ENCODE measurements at places on chromosomes 6 and 20.

DNA sequence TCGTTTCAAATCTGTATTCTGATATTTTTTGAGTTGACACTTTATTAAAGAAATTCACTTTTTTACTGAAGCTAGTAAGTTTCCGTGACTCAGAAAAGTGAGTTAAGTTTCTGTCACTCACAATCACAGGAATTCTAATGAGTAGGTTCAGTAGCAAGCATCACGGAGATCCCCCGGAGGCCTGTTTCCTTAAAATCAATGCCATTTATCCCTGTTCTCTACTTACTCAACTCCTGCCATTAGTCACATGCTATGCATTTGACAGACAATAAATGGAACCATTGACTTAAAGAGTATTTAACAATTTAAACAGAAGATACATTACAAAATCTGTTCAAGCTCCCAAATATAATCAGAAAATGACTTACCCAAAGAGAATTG, 9.1 kb downstream of the SLC18B1 start:
- DNase-seq: no peak

DNA sequence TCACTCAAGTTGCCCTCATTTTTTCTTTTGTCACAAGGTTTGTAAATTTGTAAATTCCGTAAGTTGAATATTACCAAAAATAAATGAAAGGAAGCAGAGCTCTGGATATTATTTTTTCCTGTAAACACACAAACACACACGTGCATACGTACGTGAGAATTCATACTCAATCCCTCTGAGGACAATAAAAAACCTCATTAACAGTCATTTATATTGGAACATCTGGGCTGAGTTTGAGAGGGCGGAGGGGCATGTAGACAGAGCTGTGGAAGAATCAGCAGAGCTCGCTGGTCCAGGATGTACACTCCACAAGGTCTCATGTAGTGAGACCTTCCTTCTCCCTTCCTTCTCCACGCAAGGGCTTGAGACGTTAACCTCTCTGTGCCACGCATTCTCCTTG, 24.2 kb upstream of the DOK5 start:
- no peak for DNase-seq

DNA sequence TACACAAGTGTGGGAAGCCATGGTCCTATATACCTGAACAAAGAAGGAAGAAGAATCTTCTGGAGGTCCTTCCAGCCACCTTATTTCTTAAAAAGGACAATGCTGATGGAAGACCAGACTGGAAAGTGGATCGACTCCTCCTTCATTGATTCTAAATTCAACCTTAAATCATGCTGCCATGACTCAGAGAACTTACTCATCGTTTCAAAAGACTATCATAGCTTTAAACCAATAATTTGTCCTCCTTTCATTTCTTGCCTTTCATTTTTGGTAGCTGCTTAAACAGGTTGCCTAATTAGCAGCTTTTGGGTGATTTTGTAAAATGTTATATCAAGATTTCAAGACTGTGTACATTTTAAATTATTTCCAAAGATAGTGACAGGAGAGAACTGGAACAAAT, 60.8 kb downstream of the RTN4IP1 start:
- DNase-seq: no peak

DNA sequence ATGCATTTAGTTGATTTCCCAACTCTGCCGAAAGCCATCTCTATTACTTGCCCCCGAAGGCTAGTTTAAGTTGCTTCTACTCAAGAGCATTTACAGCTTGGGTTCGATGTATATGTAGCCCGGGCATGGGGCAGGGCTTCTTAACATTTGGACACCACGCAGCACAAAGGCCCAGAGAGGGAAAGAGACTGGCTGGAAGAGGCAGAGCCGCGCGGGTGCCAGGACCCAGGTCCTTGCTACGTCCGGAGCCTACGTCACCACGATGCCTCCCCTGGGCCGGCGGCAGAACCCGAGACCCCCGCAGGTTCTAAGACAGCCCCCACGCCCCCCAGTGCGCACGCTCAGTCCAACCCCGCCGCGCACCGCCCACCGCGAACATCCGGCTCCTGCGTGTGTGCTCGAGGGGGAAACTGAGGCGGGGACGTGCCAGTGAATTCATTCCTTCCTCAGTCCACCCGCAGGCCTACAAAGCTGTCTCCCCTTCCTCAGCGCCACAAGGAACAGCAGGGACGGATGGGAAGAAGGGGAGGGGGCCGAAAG, 367 bp upstream of the PCIF1 start:
- DNase-seq: no peak

DNA sequence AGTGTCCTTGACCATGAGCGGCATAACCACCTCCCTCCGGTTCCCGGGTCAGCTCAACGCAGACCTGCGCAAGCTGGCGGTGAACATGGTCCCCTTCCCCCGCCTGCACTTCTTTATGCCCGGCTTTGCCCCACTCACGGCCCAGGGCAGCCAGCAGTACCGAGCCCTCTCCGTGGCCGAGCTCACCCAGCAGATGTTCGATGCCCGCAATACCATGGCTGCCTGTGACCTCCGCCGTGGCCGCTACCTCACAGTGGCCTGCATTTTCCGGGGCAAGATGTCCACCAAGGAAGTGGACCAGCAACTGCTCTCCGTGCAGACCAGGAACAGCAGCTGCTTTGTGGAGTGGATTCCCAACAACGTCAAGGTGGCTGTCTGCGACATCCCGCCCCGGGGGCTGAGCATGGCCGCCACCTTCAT, 4.9 kb downstream of the TUBB1 start:
- no peak for DNase-seq

- DNase-seq: no peak
Observed at GRCh38 chr6:118869350-118869749, 24.6 kb upstream of the ASF1A start.

DNA sequence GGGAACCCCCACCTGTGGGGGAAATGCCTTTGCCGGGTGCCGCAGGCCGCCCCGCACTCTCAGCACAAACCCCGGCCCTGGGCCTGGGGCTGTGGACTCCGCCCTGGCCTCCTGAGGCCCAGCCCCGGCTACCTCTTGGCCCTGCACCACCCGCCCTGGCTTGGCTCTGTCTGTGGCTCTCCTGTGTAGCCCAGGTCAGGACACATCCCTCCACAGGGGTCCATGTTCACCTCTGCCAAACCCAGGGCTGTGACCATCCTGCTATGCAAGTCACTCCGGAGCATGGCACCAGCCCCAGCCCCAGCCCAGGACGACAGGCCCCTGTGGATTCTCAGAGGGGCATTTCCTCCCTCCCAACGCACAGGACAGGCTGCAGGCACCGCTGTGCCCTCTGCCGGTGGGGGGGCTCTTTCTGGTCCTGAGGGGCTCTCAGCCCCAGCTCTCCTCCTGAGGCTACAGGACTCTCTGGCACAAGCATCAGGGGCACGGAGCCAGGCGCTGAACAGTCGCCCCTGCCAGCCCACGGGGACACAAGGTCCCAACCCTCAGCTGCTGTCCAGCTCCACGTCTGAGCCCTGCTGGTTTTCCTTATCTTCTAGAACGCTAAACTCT, 45.7 kb downstream of the TAF4 start:
- DNase-seq: no peak

- DNase-seq: no peak
Observed at GRCh38 chr6:133741375-133741861, 147.5 kb upstream of the TCF21 start.

GRCh38 chr6:139588076-139588639, 213.7 kb upstream of the CITED2 start:
- no peak for DNase-seq

DNA sequence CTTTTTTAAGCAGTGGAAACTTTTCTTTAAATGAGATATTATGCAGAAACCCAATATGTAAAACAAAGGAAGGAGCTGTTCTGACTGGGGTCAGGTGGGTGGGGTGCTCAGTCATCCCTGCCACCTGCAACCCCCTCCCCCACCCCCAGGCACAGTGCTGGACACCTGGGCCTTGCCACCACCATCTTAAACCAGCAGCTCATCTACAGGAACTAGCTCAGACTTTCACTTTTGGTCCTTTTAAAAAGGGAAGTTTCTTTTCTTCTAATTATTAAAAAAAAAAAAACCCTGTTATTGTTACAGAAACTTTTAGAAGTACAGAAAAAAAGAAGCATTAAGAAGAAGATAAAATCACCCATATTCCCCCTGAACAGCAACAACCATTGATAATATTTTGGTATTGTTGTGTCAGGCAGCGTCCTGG, 37.1 kb downstream of the PPP1R16B start:
- DNase-seq: no peak

GRCh38 chr20:57930351-57930750, 220.5 kb upstream of the PMEPA1 start:
- no peak for DNase-seq

DNA sequence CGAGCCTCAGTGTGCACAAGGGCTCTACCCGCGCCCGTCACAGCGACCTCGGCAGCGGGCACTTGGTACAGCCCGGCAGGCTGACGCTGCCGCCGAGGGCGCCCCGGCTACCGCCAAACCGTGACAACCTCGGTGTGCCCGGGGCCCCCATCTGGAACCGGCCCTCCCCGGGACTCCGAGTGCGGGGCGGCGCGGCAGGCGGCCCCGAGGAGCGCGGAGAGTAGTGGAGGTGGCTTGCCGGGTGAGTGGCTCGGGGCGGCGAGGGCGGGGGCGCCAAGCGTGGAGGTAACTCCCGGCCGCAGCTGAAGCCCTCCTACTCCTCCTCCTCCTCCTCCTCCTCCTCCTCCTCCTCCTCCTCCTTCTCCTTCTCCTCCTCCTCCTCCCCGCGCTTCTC, at the start of gene ISM1:
Gene ISM1 (plus strand): TSS at position 371 of the 394 bp plus-strand sequence. CDS start 503 bp downstream, outside the sequence.
- no peak for DNase-seq

DNA sequence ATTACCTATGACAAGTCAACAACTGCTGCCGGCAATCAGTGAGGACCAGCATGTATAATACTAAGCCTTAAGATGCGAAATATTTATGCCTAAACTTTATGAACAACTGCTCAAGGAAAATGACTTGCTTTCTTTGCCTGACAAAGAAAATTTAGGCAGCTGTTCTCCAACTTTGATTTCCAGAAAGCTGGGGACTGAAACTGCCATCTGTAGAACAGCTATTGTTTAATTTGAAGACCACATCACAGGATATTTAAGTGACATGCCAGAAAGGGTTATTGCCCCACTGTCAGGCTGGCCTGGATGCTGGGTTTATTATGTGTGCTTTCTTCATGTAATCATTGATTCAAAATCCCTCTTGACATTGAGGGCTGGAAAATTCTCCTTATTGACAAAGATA, 153.9 kb upstream of the ENPP5 start:
- DNase-seq: no peak

DNA sequence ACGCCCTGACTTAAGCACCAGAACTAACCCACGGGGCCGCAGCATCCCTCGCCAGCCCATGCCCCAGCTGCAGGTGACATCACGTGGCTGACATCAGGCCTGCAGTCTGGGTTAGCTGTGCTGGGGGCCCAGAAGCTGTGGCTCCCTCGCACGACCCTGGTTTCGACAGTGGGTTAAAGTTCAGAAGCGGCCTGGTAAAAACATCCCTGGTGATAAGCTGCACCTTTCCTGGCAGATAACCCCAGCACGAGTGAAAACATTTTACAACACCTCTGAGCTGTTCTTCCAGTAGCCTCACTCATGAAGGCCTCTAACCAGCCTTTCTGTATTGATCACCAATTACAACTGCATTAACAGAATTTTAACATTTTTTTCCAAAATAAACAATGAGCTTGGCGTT, 136.4 kb upstream of the RREB1 start:
- no peak for DNase-seq

DNA sequence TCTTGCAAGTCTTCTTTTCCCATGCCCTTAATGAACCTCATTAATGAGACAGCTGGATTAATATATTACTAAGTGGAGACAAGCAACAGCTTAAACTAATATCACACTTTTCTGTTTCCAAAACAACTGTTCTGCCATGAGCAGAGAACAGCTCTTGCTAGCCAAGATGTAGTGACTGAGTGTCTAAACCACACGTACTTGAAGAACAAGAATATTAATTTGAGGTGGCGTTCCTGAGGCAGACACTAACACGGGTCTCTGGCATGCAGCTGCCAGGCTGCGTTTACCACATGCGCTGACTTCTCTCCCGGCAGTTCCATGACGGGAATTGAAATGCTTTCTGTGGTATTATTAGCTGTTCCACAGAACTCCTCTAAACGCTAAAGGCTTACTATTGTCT, 80.6 kb downstream of the FNDC1 start:
- DNase-seq: no peak

DNA sequence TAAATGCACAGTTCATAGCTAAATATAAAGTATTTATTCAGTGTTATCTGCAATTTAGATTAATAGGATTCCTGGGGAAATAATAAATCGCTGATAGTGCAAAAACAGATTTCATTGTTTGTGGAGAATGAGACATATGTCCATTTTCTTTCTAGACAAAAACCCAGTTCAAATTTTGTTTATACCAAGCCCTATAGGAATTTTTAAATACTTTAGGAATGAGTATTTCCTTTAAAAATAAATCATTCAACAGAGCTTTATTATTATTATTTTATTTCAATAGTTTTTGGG, 86.5 kb downstream of the METTL24 start:
- no peak for DNase-seq

DNA sequence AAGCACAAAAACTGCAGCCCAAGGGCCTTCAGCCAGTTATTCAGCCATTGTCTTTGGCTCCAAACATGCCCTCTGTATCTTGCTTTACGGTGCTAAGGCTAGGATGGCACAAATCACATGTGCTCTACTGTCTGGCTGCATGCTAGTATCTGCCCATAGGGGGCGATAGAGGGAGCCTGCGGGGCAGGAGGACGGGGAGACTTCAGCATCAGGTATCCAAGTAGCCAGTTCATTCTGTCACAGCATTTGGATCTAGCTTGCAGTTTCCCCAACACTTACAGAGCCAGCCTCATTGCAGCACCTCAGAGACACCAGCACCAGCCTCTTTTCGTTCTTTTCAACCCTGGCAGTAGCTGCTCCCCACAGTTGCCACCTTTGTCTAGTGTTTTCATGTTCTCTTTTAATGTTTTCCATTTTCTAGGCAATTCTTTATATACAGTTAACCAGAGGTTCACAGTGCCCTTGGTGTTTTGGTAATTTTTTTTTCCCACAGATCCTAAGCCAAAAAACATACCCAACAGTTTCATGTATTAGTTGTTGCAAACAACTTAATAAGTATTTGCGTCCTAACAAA, 705.9 kb downstream of the PTPRT start:
- no peak for DNase-seq

DNA sequence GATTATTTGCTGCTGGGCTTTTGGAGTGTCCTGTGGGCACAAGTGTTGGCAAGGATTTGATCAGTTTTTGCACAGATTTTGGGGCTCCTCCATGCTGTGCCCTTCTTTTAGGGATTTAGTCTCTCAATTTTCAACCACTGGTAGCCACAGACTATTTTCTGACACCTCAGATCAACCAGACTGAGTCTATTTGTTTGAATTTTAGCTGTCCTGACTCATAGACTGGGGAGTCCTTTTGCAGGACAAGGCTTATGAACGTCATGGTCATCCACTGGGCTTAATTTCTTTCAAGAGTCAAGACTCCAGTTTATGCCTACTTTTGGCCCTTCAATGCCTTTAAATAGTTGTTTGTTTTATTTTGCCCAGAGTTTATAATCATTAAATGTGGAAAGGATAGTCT, 59.3 kb downstream of the BCKDHB start:
- no peak for DNase-seq

- no peak for DNase-seq
Observed at GRCh38 chr20:64001607-64002011, 20.7 kb downstream of the PRPF6 start.

- peak; percentile 17 for DNase-seq
Observed at GRCh38 chr20:41746635-41747034, 128.5 kb upstream of the CHD6 start.

- no peak for DNase-seq
Observed at GRCh38 chr6:62035952-62036351, 250.1 kb downstream of the KHDRBS2 start.

GRCh38 chr20:45080867-45081624, 19.9 kb downstream of the KCNS1 start:
- no peak for DNase-seq

- DNase-seq: no peak
Observed at GRCh38 chr20:57795977-57796560, 86.3 kb upstream of the PMEPA1 start.
